T-helper 17 cell (primary cell): ENCODE measurements at places on chromosomes 7 and 10.
A peak's percentile ranks its signal among the peaks of the same experiment; 100 is the strongest.

DNA sequence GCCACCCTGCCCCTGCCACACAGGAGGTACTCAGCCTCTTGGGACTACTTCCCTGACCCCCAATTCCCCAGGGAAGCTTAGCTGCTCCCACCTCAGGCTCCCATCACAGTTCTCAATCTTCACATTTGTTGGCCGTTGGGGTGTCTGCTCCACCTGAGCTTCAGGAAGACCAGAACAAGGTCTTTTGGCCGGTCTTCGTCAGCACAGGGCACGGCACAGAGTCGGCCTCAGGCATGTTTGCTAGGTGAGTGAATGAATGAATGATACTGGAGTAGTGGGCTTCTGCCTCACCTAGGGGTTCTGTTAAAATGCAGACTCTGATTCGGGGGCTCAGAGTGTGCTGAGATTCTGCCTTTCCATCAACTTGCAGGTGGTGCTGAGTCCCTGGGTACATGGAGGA, 20.3 kb downstream of the GPRIN2 start:
- no peak overlapping the region for H3K27ac ChIP-seq
- H3K27me3 ChIP-seq = peaks cover 45% of the 10 kb centered on the region
- no peak overlapping the region for H3K4me3 ChIP-seq
- peaks cover 6% of the 10 kb centered on the region for H3K4me1 ChIP-seq
- no peak for DNase-seq
- peaks cover 3% of the 10 kb centered on the region for H3K36me3 ChIP-seq

DNA sequence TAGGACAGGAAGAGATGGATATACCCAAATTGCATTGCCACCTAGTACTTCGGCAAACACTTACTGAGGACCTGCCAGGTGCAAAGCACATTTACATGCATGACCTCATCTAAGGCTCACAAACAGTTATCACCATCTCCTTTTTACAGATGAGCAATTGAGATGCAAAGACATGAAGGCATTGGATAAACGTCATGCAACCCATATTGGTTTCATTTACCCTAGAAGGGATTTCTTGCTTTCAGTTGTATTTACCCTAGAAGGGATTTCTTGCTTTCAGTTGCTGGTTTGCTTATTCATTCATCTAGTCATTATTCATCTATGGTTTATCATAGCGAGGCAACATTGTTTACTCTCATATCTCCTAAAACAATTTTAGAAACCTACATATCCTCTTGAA, 52.2 kb downstream of the STEAP1B start:
- H3K4me1 ChIP-seq = peaks cover 9% of the 10 kb centered on the region
- DNase-seq = no peak
- no peak overlapping the region for H3K4me3 ChIP-seq
- no peak overlapping the region for H3K27ac ChIP-seq

GRCh38 chr7:111324228-111324627, 233.3 kb downstream of the LRRN3 start:
- H3K4me3 ChIP-seq = no peak overlapping the region
- H3K27ac ChIP-seq = no peak overlapping the region
- no peak for DNase-seq
- H3K4me1 ChIP-seq = no peaks in the 10 kb centered on the region
- H3K27me3 ChIP-seq = no peaks in the 10 kb centered on the region

- no peaks in the 10 kb centered on the region for H3K4me1 ChIP-seq
- DNase-seq = no peak
- peaks cover 2% of the 10 kb centered on the region for H3K36me3 ChIP-seq
- H3K27me3 ChIP-seq = peaks cover 5% of the 10 kb centered on the region
- H3K4me3 ChIP-seq = no peak overlapping the region
- no peak overlapping the region for H3K27ac ChIP-seq
Observed at GRCh38 chr10:44261296-44261695, 123.6 kb downstream of the CXCL12 start.

DNA sequence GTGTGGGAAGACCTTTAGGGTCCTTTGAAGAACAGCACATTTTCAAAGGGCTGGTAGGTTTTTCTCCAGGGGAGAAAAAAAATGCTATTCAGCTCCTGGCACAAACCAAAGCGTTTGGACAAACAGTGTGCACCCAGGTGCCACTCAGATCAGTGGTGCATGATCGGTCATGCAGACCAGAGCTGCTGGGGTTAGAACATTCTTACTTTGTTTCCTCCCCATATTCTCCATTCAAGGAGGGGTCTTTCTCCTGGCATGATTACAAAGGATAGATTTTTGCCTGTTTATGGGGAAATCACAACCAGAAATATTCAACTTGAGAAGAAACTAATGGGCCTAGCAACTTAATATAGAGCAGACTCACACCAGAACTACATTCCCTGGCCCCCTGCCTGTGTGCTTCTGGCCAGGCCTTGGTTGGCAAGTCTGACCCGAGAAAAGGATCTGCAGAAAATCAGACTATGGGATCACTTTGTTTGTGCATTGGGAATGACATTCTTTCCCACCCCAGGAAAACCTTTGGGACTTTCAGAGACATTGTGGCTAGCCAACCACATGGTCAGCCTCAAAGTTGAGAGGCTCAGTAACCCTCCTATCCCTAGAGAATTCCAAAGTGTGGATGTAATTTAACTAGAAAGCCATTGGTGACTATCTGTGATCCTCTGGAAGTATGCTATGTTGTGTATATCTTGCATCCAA, 82.3 kb upstream of the FGL2 start:
- no peak for DNase-seq
- H3K27ac ChIP-seq = no peak overlapping the region
- peaks cover 10% of the 10 kb centered on the region for H3K36me3 ChIP-seq
- no peak overlapping the region for H3K4me3 ChIP-seq
- H3K27me3 ChIP-seq = no peaks in the 10 kb centered on the region
- H3K4me1 ChIP-seq = peaks cover 2% of the 10 kb centered on the region

- peaks cover 52% of the 10 kb centered on the region for H3K27me3 ChIP-seq
- no peaks in the 10 kb centered on the region for H3K4me1 ChIP-seq
- no peak overlapping the region for H3K4me3 ChIP-seq
- H3K27ac ChIP-seq = no peak overlapping the region
Observed at GRCh38 chr10:103265717-103266329, 11.1 kb upstream of the INA start.

GRCh38 chr7:28408105-28408959, 4.0 kb upstream of the CREB5 start:
- H3K4me3 ChIP-seq = peak overlapping the region; percentile 68
- peaks cover 71% of the 10 kb centered on the region for H3K27me3 ChIP-seq
- H3K27ac ChIP-seq = no peak overlapping the region
- no peak for DNase-seq
- peaks cover 8% of the 10 kb centered on the region for H3K36me3 ChIP-seq

GRCh38 chr10:119715628-119716505, 10.0 kb upstream of the INPP5F start:
- H3K4me3 ChIP-seq = no peak overlapping the region
- no peaks in the 10 kb centered on the region for H3K27me3 ChIP-seq
- H3K4me1 ChIP-seq = peaks cover 2% of the 10 kb centered on the region
- no peak for DNase-seq
- no peaks in the 10 kb centered on the region for H3K36me3 ChIP-seq

DNA sequence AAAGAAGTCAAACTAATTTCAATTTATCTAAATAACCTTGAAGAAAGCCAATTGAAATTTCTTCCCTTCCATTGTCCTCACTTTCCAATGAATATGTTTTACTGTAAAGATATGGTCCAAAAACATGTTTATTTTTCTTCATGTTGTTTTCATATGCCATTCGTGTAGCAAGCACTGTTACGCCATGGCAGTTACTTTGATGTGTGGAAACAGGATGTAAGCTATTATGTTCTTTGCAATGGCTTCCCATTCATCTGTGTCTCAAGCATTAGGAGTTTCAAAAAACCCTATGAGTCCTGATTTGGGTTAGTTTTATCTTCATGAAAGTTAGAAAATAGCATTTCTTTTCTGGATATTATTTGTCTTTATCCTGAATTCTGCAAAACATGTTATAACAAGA, 31.0 kb downstream of the GPR141 start:
- H3K36me3 ChIP-seq = no peaks in the 10 kb centered on the region
- DNase-seq = no peak
- H3K27ac ChIP-seq = no peak overlapping the region
- no peak overlapping the region for H3K4me3 ChIP-seq
- H3K4me1 ChIP-seq = no peaks in the 10 kb centered on the region

DNA sequence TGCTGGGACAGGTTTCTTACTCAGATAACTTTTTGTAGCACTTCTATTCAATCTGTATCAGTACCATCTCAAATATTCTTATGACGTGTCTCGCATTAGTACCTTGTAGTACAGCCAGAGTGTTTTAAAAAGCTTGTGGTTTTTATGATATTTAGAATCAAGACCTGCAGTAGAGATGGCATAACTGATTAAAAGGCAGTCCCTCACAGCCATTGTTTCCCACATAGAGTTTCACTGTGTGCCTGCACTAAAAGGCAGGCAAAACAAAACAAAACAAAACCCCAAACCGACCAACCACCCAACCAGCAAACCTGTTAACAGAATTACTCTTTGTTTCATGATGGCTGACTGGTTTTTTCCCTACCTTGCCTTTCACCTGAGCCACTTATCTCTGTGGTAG, 221.3 kb upstream of the DGKB start:
- H3K4me1 ChIP-seq = no peaks in the 10 kb centered on the region
- H3K27ac ChIP-seq = no peak overlapping the region
- H3K4me3 ChIP-seq = no peak overlapping the region
- no peak for DNase-seq
- H3K27me3 ChIP-seq = no peaks in the 10 kb centered on the region

GRCh38 chr10:117457071-117457810, 82.0 kb upstream of the PDZD8 start:
- H3K4me3 ChIP-seq = no peak overlapping the region
- DNase-seq = no peak
- H3K4me1 ChIP-seq = peaks cover 2% of the 10 kb centered on the region
- peaks cover 50% of the 10 kb centered on the region for H3K27me3 ChIP-seq
- no peak overlapping the region for H3K27ac ChIP-seq

DNA sequence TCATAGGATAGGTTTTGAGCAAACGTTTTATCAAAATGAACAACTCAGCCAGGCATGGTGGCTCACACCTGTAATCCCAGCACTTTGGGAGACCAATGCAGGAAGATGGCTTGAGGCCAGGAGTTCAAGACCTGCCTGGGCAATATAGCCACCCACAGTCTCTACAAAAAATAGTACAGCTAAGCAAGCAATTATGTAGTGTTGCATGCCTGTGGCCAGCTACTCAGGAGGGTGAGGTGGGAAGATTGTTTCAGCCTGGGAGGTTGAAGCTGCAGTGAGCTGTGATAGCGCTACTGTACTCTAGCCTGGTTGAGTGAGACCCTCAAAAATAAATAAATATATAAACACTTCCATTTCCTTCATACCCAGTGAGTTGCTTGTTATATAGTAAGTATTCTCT, 67.1 kb downstream of the LSMEM1 start:
- no peak for DNase-seq
- H3K27ac ChIP-seq = no peak overlapping the region
- peaks cover 3% of the 10 kb centered on the region for H3K4me1 ChIP-seq
- peaks cover 2% of the 10 kb centered on the region for H3K36me3 ChIP-seq
- H3K27me3 ChIP-seq = peaks cover 22% of the 10 kb centered on the region
- no peak overlapping the region for H3K4me3 ChIP-seq

DNA sequence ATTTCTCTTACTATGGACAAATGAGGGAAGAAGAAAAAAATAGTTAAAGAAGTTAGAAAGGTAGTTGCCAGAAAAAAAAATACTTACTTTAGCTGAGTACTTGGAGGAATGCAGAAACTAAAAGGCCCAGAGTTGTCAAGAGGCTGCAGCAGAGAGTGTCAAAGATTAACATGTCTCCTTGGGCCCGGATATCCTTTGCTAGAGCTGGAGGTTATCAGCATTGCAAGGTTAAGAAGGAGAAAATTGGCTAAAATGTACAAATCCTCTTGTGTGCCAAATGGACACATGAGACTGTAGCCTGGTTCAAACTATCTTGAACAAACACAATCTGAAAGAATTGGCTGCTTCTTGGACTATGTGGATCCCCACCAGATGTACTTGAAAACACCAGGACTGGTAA, 377.0 kb downstream of the SEMA3D start:
- no peak for DNase-seq
- no peaks in the 10 kb centered on the region for H3K36me3 ChIP-seq
- H3K27ac ChIP-seq = no peak overlapping the region

DNA sequence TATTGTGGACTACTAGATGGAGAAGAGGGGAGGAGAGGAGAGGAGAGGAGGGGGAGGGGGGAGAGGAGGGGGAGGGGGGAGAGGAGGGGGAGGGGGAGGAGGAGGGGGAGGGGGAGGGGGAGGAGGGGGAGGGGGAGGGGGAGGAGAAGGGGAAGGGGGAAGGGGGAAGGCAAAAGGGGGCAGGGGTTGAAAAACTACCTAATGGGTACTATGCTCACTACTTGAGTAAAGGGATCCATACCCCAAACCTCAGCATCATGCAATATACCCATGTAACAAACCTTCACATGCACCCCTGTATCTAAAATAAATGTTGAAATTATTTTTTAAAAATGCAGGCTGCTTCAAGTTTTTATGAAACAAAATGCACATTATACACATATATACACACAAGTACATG, 15.1 kb upstream of the LMOD2 start:
- H3K27ac ChIP-seq = no peak overlapping the region
- no peak for DNase-seq
- H3K4me1 ChIP-seq = no peaks in the 10 kb centered on the region

DNA sequence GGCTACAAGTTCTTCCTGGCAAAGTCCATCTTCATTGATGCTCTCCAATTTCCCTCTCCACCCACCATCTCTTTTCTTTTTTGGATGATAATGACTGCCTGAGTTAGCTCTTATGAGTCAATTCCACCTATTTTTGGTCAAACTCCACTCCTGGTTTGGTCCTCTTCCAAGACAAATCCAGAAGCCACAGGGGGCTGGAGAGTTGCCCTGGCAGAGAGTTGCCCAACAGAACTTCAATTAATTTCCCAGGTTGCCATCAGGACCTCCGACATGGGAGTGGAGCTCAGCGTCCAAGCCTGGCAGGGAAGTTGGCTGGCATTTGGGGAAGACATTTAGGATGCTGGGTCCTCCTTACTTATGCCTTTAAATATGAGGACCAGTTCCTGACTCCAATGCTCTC, 29.2 kb upstream of the KCNMA1 start:
- H3K4me3 ChIP-seq = no peak overlapping the region
- DNase-seq = no peak
- no peaks in the 10 kb centered on the region for H3K4me1 ChIP-seq
